Heart left ventricle (tissue), 16 donors: ENCODE measurements at places on chromosomes 2 and 18. TPM values are rescaled to one million over a fixed set of nuclear protein-coding genes. Genes with fewer than 3 reads are reported as not detected.

- no peak for DNase-seq
Measured at GRCh38 chr2:99935662-99936061, 206.7 kb downstream of the AFF3 start.

SIX3 gene
- polyA plus RNA-seq = not detected

SLC30A3 gene
- polyA plus RNA-seq = 9.2 TPM

DNA sequence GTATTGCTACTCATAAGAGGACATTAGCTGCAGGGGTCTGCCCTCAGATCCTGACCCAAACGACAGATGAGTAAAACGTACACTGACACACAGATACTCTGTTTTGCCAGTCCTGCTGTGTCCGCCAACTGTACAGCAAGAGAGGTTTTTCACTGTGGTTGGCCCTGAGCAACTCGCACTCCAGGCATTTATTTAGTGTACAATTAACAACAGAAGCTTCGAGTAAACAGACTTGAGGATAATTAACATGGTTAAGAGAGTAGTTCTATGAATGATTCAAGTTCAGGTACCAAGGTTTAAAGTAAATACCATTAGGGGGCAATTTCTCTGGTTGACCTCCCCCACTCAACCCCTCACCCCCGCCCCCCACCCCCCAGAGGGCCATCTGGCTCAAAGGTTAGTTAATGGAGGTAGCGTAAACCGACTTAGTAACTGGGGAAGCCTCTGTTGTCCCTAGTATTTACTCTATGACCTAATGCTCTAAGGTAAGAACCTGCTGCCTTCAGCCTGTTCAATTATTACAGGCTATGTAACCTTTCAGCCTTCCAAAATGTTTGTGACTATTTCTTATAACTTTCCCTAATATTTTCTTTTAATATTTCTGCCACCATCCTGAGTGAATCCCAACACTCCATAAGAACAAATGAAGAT, 103.9 kb upstream of the XIRP2 start:
- DNase-seq = no peak

GRCh38 chr2:150729495-150729955, 242.1 kb upstream of the RND3 start:
- DNase-seq = no peak

TTC31 gene
- polyA plus RNA-seq = 8.8 TPM

ZNF396 gene
- 0.72 TPM for polyA plus RNA-seq

DNA sequence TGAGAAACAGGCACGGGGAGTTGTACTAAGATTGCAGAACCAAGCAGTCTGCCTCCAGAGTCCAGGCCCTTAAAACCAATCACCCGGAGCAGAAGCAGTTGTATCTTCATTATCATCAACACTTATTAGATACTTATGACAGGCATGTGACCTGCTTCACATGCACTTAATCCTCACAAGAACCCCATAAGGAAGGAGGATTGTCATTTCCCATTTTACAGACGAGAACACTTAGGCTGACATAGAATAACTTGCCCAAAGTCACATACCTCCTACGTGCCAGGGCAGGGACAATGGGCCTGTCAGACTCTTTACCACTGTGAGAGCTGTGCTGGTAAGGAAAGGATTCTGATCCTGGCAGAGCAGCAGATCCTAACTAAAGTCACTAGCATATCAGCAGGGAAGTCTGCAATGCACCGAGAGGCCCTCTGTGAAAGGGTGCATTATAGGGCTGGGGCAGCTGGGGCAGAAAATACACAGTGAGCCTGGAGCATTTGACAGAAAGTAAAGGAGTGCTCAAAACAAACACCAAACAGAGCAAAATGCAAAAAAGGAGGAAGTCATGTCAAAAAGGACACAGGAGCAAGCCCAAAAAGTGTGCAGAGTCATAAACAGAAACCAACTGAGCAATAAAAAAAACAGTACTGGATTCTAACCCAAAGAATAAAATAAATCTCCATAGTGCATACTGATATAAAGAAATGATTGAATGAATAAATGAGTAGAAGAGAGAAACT, 55.9 kb upstream of the SP3 start:
- DNase-seq = no peak

- no peak for DNase-seq
Measured at GRCh38 chr18:2083691-2084090, 487.6 kb downstream of the METTL4 start.
